ENCODE measurements at places on chromosomes 2 and 18. TPM values are rescaled to one million over a fixed set of nuclear protein-coding genes. Genes with fewer than 3 reads are reported as not detected.

- no peak for DNase-seq
Observed at GRCh38 chr2:100425107-100425506, 7.6 kb upstream of the CHST10 start.

DNA sequence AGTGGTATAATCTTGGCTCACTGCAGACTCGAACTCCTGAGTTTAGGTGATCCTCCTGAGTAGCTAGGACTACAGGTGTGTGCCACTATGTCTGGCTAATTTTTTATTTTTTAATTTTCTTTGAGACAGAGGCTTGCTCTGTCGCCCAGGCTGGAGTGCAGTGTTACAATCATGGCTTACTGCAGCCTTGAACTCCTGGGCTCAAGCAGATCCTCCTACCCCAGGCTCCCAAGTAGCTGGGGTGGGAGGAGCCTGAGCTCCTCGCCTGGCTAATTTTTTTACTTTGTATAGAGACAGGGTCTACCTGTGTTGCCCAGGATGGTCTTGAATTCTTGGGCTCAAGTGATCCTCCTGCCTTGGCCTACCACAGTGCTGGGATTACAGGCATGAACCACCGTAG is 62.5 kb downstream of the BABAM2 start:
- no peak for DNase-seq

- no peak for DNase-seq
Observed at GRCh38 chr18:907115-907884, 2.6 kb downstream of the ADCYAP1 start.

GRCh38 chr2:20919297-20919800 is 96.4 kb upstream of the LDAH start:
- DNase-seq: no peak

DNA sequence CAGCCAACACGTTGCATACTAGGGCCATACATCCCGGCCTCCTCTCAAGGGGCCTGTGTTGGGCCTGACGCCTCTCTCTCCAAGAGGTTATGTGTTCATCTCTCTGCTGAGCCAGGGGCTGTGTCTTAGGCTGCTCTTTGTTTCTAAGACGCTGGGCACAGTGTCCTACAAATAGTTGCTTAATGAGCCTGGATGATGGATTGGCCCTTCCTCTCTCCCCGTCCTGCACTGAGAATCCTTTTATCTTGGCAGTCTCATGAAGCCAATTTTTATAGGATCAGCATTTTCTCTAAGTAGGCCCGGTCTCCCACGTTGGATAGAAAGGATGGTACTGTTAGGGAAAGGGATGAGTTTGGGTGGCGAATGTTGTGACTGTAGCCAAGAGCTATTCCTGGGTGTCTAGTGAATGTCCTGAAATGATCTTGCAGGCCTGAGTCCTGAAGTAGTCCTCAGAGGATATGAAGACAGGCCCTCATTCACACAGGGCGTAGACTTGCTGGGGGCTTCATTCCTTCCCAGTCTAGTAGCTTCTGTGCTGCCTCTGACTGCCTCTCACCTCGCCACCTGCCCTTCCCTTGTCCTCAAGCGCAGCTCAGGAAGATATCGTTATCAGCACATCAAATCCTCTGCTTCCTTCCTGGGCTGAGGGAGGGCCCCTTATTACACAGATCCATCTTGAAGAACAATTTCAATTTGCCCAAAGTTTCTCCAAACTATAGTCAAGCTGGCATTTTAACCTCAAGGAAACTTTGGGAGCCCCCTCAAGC is 8.8 kb downstream of the LBH start:
- DNase-seq: no peak

GRCh38 chr2:232574674-232575403 is 24.4 kb downstream of the EIF4E2 start:
- no peak for DNase-seq

DNA sequence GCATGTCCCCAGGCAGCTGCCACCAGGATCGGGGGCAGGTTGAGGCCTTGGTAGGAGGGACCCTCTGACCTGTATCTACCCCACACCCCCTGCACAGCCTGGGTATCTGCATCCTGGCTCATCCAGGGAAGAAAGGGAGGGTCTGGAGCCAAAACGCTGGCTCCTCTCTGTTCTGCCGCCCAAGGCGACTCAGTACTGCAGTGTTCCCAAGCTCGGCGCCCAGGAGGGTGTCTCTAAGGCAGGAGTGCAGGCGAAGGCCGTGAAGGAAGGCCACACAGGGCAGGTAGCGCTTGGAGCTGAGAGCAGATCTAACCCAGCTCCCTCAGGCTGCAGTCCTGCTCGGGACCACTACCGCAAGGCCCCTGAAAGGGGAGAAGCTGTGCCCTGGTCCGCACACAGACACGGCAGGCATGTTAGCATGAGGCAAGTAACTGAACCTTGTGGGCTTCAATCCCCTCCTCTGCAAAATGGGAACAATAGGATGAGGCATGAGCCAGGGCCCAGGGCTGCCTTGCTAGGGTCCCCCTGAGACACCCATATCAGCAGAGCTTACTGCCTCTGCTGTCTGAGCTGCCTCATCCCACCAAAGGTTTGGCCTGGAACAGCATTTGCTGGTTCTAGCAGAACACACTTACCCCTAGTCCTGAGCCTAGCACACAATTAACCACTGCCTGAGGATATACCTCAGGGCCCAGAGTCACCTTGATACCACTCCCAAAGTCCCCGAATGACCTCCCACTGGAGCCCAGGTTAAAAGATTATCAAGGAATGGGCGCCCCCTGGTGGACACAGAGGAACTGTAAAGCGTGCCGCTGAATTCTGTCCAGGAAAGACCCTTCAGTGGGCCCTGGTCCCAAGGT is 6.5 kb downstream of the PTMA start:
- no peak for DNase-seq

DNA sequence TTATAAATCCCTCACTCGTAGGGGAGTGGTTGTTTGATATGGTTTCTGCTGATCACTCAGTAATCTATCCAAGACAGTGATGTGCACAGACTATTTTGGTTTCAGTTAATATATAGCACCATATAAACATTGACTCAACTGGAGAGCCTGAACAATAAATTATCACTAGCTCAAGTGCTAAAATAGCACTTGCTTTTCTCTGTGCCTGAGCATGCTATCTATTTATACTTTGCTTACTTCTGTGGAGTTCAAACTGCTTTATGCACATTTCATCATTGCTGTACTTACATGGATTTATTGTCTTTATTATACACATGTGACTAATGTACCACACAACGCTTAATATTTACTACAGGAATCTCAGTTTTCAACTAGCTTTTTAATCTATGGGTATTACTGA is 133.6 kb downstream of the BCL2 start:
- DNase-seq: no peak

- no peak for DNase-seq
Observed at GRCh38 chr2:134446383-134447017, 192.6 kb downstream of the MGAT5 start.

DNA sequence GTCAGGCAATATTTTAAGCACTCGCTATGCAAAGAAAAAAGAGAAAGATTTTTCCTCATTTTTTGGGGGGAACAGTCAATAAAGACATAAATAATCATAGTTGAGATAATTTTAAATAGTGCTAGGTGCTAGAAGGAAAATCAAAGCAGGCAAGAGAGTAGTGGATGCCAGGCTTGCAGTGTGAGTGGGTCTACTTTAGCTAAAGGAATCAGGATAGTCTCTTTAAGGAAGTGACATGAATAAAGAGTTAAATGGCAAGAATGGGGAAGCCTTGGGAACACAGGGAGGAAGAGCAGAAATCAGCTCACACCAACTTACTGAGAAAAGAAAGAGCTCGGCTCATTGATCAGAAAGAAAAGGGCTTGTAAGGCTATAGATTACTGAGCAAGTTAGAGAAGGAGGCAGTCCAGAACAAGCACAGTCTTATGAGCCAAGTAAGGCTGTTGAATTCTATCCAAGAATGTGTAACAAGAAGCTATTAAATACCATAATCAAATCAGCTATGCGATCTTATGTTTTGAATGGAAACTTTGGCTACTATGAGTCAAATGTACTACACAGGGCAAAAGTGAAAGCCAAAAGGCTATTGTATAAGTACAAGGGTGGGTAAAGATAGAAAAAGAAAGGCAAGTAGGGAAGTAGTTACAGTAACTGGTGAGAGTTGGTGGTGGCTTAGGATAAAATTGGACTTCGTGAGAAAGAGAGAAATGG is 833.8 kb upstream of the PIK3C3 start:
- DNase-seq: no peak

ASXL3 gene
- 6.0 TPM for polyA plus RNA-seq

RAPGEF4 gene
- 11.2 TPM for polyA plus RNA-seq

GAD1 gene
- 1.0 TPM for polyA plus RNA-seq

GALNT13 gene
- polyA plus RNA-seq: 2.1 TPM

FAM168B gene
- polyA plus RNA-seq: 120 TPM
